Stimulated activated CD8-positive, alpha-beta memory T cell treated with anti-CD3 and anti-CD28 coated beads, Interleukin-15, amount 100 ng/mL, for 48 hours (primary cell): ENCODE measurements at places on chromosomes 1 and 21.

- DNase-seq: no peak
Measured at GRCh38 chr1:11541956-11542355, 63.0 kb downstream of the DISP3 start.

DNA sequence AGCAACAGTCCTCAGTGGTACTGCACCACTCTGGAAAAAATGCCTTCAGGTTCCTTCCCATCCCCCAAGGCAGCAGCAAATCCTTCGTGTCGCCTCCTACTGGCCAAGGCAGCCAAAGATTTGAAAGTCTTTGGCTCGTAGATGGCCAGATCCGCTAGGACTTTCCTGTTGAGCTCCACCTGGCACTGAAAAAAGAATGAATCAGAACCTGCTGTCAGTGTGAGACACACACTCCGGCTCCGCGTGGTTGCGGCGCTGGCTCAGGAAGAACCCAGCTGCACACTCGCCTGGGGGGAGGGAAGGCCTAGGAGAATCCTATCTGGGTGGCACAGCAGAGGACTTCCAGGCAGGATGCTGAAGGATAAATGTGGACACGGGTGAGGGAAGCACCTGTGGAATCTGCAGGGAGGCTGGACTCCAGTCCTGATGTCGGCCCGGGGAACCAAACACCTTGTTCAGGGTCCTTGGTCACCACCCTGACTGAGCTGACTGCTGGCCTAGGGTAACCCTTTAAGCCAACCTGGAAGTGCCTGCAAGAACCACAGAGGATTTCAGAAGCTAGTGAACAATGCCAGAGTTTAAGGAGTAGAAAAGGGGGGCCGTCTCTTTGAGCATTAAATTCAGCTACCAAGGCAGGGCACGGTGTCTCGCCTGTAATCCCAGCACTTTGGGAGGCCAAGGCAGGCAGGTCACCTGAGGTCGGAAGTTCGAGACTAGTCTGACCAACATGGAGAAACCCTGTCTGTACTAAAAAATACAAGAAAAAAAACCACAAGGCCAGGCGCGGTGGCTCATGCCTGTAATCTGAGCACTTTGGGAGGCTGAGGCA, 3.2 kb upstream of the CCNL2 start:
- DNase-seq: no peak

GRCh38 chr1:99529002-99529401, 116.9 kb upstream of the PALMD start:
- no peak for DNase-seq

GRCh38 chr1:43981636-43982035, 2.6 kb downstream of the B4GALT2 start:
- no peak for DNase-seq

DNA sequence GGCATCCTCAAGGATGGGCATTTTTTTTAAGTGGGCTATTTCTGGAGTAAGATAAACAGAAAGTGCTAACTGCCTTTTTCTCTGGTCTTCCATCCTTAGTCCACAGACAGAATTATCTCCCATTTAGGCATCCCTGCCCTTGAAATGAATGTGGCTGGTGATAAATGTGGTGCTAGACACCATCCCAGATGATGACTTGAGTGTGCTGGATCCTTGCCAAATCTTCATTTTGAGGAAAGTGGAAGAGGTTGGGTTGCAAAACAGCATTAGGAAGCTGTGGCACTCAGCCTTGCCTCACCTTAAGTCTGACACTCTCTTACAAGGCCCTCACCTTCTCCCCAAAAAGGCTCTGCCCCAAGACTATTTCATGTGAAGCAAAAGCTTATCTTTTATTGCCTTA, 19.2 kb downstream of the MAB21L3 start:
- DNase-seq: no peak

GRCh38 chr1:222627232-222627631, 9.3 kb downstream of the MIA3 start:
- DNase-seq: no peak

DNA sequence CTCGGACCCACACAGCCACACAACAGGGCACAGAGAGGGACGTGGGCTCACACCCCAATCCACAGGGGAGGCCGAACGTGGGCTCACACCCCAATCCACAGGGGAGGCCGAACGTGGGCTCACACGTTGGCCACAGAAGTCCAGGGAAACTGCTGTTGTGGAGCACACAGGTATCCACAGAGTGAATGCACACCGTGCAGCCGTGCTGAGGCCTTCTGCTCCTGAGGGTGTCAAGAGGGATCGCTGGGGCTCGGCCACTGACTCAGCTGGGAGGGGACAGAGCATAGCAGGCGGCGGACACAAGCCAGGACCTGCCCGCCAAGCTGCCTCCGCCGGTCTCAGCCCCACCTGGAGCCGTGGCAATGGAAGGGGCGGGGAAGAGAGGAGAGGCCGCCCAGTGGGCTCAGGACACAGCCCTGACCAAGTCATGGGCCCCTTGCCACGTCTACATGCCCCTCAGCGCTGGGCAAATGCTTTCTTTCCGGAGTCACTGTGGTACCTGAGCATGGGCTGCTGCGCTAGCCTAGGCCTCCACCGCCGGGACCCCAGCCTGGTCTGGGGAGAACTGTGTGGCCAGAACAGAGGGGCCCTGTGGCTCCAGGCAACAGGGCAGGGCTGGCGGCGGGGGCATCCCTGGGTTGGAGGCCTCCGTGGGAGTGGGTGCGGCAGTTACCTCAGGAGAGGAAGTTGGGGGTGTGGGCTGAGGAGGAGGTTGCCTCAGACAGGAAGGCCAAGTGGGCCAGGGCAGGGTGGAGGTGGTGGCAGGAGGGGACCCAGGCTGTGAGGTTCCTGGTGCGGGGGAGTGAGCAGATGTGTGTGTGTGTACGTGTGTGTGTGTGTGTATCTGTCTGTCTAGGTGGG, 1.2 kb downstream of the SYTL1 start:
- DNase-seq: no peak

GRCh38 chr1:76281306-76281705, 206.8 kb downstream of the ST6GALNAC3 start:
- no peak for DNase-seq

DNA sequence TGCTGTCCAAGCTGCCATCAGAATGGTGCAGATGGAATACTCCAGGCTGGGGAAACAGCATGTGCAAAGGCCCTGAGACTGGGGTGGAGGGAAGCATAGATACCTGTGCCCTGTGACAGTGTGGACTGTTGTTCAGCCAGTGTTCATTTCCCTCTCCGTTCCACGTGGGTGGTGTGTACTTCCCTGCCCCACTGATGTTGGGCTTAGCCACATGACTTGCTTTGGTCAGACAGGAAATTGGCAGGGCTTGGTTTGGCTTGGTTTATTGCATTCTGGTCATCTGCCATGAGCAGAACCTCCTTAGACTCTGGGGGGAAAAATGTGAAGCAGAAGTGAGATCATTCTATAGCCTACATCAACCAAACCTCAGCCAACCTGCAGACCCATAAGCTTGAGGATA, 102.4 kb upstream of the IGSF21 start:
- no peak for DNase-seq

GRCh38 chr1:115006191-115006590, 23.4 kb upstream of the TSHB start:
- DNase-seq: no peak

GRCh38 chr1:218760601-218761570, 412.8 kb upstream of the LYPLAL1 start:
- no peak for DNase-seq

DNA sequence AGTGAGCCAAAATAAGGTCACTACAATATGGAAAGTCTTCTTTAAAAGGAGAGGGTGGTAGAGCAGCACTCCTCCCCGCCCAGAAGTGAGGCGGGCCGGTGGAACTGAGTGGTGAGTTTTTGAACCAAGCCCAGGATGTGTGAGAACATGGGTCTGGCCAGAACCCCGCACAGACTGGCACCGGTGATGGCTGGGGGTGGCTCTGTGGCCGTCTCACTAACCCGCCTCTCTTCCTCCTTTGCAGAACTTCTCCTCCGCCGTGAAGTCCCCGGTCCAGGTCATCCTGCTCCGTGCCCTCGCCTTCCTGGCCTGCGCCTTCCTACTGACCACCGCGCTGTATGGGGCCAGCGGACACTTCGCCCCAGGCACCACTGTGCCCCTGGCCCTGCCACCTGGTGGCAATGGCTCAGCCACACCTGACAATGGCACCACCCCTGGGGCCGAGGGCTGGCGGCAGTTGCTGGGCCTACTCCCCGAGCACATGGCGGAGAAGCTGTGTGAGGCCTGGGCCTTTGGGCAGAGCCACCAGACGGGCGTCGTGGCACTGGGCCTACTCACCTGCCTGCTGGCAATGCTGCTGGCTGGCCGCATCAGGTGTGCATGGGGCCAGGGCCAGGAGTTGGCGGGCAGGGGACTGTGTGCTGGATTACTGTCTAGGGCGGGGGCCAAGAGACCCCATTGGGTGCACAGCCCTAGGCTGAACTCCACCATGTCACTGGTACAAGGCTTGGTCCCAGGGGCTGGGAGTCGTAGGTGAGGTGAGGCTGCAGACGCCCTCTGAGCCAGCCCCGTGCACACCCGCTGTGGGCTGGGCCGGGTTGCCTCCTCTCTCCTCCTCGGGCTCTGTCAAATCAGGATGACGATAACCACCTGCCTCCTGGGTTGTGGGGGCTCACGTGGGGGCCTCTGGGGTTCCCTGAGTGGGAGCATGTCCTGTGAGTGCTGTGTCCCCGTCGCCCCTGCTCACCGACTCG, 12.4 kb downstream of the TMEM201 start:
- DNase-seq: no peak

GRCh38 chr1:224831501-224831900, 98.0 kb upstream of the DNAH14 start:
- no peak for DNase-seq

DNA sequence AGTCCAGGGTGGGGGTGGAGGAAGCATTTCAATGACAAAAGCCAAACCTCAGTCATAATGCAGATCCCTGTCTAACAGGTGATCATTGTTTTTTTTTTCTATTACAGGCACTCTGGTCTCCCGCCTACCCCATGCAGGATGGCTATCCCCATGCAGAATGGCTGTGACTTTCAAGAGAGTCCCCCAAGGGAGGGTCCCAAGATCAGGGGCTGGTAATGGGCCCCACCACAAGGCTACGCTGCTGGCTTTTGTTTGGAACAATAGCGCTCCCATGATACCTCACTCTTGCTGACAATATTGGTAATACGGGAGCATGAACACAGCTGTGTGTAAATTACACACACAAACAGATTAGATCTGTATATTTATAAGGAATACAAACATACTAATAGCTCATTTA, 119.4 kb downstream of the SLC45A1 start:
- no peak for DNase-seq

- no peak for DNase-seq
Measured at GRCh38 chr1:154607106-154607608, 829 bp downstream of the ADAR start.

GRCh38 chr1:30642391-30643120, 80.8 kb downstream of the MATN1 start:
- DNase-seq: no peak

DNA sequence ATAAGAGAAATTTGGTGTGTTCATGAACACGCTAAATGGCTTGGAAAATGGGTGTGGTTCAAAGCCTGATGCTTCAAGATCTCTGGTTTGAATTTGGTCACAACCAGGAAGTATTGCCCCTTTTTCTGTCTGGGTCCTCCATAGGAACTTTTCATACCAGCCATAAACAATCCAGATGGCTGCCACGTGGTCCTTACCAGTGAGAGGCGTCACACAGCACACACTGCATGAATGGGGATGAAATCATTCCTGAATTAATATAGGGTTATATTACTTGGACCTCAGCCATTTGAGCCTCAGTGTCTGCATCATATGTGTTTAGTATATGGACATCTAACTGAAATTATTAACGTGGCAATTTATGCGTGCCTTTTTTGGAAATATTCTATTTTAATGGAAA, 64.0 kb downstream of the PRRX1 start:
- DNase-seq: no peak

GRCh38 chr21:32733990-32734613, 6.3 kb upstream of the SYNJ1 start:
- no peak for DNase-seq

GRCh38 chr1:77378723-77379535, 97.1 kb downstream of the AK5 start:
- DNase-seq: no peak

- no peak for DNase-seq
Measured at GRCh38 chr21:18384771-18385170, 18.8 kb downstream of the TMPRSS15 start.

DNA sequence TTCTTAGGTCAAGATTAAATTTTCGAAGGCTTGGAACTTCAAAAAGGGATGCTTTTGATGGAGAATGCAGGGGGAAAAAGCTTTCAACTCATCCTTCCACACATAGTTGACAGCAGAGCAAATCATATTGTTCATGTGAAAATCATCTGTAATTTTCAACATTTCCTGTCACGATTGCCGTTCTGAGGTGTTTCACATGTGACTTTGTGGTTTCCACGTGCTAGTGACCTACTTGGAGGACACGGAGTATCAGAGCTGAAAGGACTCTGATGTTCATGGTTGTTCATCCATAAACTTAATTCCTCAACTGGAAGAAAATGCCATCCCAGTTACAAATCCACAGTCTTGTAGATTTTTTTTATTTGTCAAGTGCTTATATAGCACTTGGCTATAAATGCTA, 79.1 kb downstream of the ZP4 start:
- DNase-seq: no peak

- DNase-seq: no peak
Measured at GRCh38 chr1:8629241-8630091, 188.0 kb downstream of the RERE start.

DNA sequence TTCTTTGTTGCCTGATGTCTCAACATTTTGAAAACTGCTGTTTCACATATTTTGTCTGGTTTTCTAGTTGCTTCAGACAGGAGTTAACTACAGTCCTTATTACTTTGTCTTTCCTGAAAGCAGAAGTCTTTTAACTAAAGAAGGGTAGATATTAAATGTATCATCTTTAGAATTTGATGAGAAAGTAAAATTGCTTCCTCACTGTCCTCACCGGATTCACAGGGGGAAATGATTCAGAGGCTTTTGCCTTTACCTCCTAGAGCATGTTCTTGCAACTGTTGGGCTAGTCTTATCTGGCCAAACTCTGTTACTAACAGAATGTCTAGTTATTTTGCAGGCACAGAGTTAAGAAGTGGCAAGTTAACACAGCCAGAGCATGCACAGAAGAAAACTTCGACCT, 107.2 kb upstream of the VAV3 start:
- no peak for DNase-seq

- DNase-seq: no peak
Measured at GRCh38 chr1:204092632-204093420, 19.9 kb downstream of the SOX13 start.

DNA sequence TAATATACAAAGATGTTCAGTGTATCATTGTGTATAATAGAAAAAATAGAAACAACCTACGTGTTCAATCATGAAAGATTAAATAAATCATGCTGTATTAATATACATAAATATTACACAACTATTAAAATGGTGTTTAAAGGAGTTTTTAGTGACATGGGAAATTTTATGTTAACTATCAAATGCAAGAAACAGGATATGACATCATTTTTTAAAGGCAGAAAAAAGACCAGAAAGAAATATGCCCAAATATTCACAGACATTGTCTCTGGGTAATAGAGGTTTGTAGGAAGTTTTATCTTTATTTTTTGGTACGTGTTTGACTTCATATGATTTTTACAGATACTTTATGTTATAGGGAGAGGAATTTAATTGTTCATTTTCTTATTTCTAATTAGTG, 34.0 kb downstream of the NPHS2 start:
- DNase-seq: no peak
